ENCODE measurements at places on chromosomes 5 and 9. TPM values are rescaled to one million over a fixed set of nuclear protein-coding genes. Genes with fewer than 3 reads are reported as not detected.

DNA sequence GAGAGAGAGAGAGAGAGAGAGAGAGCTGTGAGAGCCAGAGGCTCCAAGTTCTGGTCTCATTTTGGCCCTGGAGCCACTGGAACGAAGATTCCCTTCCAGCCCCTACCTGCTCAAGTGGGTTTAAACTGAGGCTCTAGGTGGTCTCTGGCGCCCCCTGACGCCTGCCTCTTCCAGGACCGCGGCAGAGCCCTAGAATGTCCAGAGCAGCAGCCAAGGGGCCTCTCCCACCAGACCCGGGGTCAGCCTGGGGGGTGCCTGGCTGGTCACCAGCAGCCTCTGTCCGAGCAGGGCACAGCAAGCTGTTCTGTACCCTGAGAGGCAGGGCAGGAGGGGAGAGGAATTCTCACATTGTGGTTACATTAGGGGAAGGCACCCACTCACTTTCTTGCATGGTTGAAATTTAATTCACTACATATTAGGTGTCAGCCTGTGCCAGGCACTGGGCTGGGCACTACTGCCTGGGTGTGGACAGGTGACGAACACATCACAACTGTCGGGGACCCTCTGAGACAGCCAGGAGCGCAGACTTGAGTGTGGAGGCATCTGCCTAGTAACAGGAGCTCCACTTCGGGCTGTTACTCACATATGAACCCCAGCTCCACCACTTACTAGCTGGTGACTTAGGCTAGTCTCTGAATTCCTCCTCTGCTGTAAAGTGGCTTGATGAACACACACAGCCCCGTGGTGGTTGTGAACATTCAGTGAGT is 44.5 kb downstream of the AMBP start:
- DNase-seq = peak; percentile 90

GRCh38 chr5:5511904-5512416 is 89.5 kb downstream of the ICE1 start:
- no peak for DNase-seq

DNA sequence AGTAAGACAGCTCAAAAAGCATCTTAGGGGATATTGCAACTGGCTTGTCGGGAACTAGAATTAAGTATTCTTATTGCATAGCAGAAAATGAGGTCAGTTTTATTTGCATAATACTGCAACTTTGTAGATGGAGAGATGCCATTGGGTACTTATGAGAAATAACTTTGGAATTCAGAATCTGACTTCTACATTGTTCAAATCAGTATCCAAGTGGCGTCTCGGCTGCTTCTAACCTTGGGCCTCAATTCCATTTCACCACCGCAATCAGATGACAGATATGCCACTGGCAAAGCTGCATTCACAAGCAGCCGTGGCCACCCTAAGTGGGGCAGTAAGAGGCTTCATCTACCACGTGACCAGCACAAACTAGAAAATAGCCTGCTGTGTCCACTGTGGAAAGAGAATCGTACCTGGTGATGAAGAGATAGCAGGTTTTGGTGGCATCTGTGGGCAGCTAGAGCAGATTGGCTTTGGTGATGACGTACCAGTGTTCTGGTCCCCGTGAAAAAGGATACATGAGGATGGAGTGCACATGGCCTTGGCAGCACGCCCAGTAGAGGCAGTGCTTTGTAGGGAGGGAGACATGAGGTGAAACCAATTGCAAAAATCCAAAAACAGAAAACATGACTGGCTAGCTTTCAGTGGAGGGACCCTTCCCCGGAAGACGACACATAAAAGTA is 116.6 kb downstream of the KLHL3 start:
- DNase-seq = no peak

GRCh38 chr5:142686210-142686734 is 382 bp upstream of the FGF1 start:
- DNase-seq = no peak

GRCh38 chr5:172188893-172189692 is 1.1 kb upstream of the STK10 start:
- DNase-seq = peak; percentile 74

Gene BAAT
- not detected for total RNA-seq

Gene IFNA2
- not detected for total RNA-seq

All from H7 (cell line).